ENCODE measurements at places on chromosomes 5 and 9. TPM values are rescaled to one million over a fixed set of nuclear protein-coding genes. Genes with fewer than 3 reads are reported as not detected.

GRCh38 chr5:94266170-94266569 is 352.2 kb downstream of the KIAA0825 start:
- no peaks in the 10 kb centered on the region for H3K36me3 ChIP-seq
- H3K4me1 ChIP-seq, result no peaks in the 10 kb centered on the region
- H3K27ac ChIP-seq, result no peak overlapping the region
- H3K27me3 ChIP-seq, result no peaks in the 10 kb centered on the region

The C5orf46 gene
- total RNA-seq, result not detected

GRCh38 chr9:35027374-35027773 is 37.8 kb downstream of the DNAJB5 start:
- H3K4me1 ChIP-seq, result 0 out of 2 replicates have a peak, but pooled peaks cover 4% of the 10 kb centered on the region
- H3K27ac ChIP-seq, result no peak overlapping the region
- H3K27me3 ChIP-seq, result no peaks in the 10 kb centered on the region
- no peaks in the 10 kb centered on the region for H3K36me3 ChIP-seq

The DDX4 gene
- not detected for total RNA-seq
